Naive B cell (primary cell): ENCODE measurements at places on chromosomes 5 and 9. TPM values are rescaled to one million over a fixed set of nuclear protein-coding genes. Genes with fewer than 3 reads are reported as not detected.

Gene ADAMTSL2
- polyA plus RNA-seq = not detected

Gene PHF24
- polyA plus RNA-seq = not detected

Gene PCDH12
- polyA plus RNA-seq = 0.22 TPM

Gene TERT
- not detected for polyA plus RNA-seq

Gene GRXCR2
- not detected for polyA plus RNA-seq

Gene ARSI
- polyA plus RNA-seq = not detected

Gene ZNF462
- not detected for polyA plus RNA-seq

Gene PCDHGB4
- 0.15 TPM for polyA plus RNA-seq

Gene CORO2A
- polyA plus RNA-seq = 0.57 TPM

Gene TMC1
- not detected for polyA plus RNA-seq

Gene SLC1A1
- not detected for polyA plus RNA-seq

Gene PPP6C
- 59.8 TPM for polyA plus RNA-seq

Gene PCDHA9
- not detected for polyA plus RNA-seq

Gene THBS4
- polyA plus RNA-seq = not detected

Gene EIF4E1B
- polyA plus RNA-seq = not detected

Gene FGF1
- not detected for polyA plus RNA-seq

Gene SEMA4D
- polyA plus RNA-seq = 18.7 TPM

Gene ZNG1F
- 4.3 TPM for polyA plus RNA-seq

Gene ADRA1B
- polyA plus RNA-seq = not detected

Gene COL5A1
- not detected for polyA plus RNA-seq

Gene PGM5
- polyA plus RNA-seq = not detected

Gene LCN15
- 0.09 TPM for polyA plus RNA-seq

Gene DEPDC1B
- polyA plus RNA-seq = not detected

Gene CPLANE1
- polyA plus RNA-seq = 0.34 TPM

Gene ADGRD2
- not detected for polyA plus RNA-seq

Gene NUTM2G
- not detected for polyA plus RNA-seq

Gene SLC6A3
- not detected for polyA plus RNA-seq

Gene COMMD10
- 32.8 TPM for polyA plus RNA-seq

Gene IFNA21
- not detected for polyA plus RNA-seq

Gene TMEM252
- not detected for polyA plus RNA-seq

Gene NEUROG1
- polyA plus RNA-seq = not detected

Gene BTF3
- 717 TPM for polyA plus RNA-seq

Gene CDH9
- not detected for polyA plus RNA-seq

Gene NFIL3
- 0.91 TPM for polyA plus RNA-seq

Gene CDKN2A
- polyA plus RNA-seq = 4.1 TPM

Gene OTP
- polyA plus RNA-seq = not detected
